ENCODE measurements at places on chromosomes 2 and 18.

DNA sequence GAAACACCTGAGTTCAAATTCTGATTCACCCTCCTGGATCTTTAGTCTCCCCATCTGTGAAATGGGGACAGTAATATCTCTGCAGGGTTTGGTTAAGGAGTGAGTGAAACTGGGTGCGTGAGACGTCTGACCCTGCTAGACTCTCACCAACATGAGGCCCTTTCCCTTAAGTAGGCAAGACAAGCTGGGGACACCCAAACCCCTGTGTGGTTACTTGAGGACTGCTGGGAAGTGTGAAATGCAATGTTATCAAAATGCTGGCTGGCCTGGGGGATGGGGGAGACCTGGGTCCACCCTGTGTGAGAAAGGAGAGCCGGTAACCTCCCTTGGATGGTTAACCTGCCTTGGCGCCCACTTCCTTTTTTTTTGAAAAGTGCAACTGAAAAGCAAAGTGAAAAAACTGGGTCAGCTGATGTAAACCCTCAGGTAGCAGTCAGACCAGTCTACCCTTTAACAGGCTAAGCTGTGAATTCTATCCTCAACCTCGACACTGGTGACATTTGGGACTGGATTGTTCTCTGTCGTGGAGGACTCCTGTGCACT, 82.3 kb downstream of the INPP5D start:
- DNase-seq = no peak

DNA sequence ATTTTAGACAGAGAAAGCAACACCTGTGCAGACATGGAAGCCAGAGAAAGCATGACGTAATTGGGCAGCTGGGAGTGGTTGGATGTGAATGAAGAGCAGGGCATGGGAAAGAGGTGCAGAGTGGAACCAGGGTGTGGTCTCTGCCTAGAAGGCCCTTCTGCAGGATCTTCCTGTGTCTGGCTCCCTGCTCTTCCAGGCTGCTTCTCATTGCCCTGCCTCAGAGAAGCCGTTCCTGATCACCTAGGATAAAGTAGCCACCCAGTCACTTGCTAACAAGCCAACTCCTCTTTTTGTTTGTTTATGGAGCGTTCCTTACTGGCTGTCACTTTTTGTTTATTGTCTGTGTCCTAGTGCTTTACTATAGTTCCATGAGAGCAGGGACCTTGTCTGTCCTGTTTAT, 28.5 kb downstream of the GALNT1 start:
- DNase-seq = no peak

DNA sequence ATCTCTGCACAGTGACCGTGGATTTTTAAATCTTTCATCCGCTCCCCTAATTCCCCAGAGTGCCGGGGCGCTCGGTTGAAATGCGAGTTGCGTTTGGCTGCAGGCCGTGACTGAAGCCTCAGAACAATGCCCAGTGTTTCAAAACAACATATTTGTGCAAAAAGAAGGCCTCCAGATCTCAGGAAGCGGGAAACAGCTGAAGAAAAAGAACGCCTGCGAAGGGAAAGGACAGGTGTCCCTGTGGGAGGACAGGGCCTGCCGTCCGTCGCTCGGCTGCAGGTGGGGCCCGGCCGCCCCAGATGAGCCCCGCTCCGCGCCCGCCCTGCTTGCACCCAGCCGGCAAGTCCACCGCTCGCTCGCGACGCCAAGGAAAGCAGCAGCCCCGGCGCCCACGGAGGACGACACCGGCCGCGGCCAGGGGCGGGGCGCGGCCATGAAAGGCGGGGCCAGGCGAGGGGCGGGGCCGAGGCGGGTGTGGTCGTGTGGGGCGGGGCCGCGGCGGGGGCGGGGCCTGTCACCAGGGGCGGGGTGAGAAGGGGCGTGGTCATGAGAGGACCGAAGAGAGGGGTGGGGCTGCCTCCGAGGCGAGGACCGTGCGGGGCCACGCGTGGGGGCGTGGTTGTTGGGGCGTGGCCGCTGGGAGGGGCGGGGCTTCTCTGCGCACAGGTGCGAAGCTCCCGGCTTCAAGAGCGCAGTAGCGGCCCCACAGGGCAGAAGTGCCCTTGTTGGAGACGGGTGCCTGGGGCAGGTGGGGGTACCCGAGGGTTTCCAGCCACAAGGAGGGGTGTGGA, 17.6 kb upstream of the BOK start:
- peak; percentile 47 for DNase-seq

- DNase-seq = no peak
These were observed 210.6 kb downstream of the BABAM2 start for GRCh38 chr2:28101123-28101522.

GRCh38 chr2:172065111-172065510, 20.2 kb upstream of the DLX1 start:
- no peak for DNase-seq

DNA sequence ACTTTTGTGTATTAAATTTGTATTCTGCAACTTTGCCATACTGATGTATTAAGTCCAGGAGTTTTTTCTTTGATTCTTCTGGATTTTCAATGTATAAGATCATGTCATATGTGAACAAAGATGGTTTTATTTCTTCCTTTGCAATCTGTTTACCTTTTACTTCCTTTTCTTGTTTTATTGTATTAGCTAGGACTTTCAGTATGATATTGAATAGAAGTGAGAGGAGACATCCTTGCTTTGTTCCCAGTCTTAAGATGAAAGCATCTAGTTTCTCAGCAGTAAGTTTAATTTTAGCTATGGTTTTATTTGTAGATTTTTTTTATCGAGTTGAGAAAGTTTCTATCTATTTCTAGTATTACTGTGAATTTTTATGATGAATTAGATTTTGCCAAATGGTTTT, 25.5 kb downstream of the VRK2 start:
- no peak for DNase-seq

GRCh38 chr2:215363039-215363438, 51.2 kb downstream of the ATIC start:
- DNase-seq = no peak

GRCh38 chr2:224711859-224712665, 4.1 kb downstream of the CCDC195 start:
- no peak for DNase-seq

GRCh38 chr18:49510393-49511115, 23.5 kb upstream of the C18orf32 start:
- DNase-seq = no peak

DNA sequence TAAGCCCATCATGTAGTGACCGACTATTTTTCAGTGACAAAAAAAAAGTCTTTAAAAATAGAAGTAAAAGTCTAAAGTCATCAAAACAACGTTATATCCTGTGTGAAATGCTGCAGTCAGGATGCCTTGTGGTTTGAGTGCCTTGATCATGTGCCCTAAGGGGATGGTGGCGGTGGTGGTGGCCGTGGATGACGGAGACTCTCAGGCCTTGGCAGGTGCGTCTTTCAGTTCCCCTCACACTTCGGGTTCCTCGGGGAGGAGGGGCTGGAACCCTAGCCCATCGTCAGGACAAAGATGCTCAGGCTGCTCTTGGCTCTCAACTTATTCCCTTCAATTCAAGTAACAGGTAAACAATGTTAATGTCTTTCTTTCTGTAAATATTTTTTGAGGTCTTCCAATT, at the start of gene CD28:
CD28 (plus strand) TSS at position 237 of the 400 bp plus-strand sequence; CDS start at position 295, 58 bp downstream.
- DNase-seq = no peak

GRCh38 chr2:88545118-88545517, 82.1 kb downstream of the EIF2AK3 start:
- DNase-seq = no peak

DNA sequence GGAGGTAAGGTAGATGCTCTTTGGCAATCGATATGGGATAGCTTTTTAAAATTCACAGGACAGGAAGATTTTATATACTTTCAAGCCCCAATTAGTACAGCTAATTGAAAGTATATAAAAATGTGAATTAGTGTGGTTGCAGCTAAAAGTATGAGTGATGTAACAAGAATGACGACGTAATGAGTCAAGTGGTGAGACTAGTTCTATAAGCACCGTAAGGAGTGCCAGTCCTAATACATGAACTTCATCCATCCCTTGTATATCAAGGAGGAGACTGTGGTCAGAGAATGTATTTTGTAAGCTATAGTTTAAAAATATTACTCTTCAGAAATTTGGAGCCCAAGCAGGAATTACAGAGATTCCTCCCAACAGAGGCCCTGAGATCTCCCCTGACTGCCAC, 25.8 kb downstream of the DNAJC27 start:
- DNase-seq = no peak

DNA sequence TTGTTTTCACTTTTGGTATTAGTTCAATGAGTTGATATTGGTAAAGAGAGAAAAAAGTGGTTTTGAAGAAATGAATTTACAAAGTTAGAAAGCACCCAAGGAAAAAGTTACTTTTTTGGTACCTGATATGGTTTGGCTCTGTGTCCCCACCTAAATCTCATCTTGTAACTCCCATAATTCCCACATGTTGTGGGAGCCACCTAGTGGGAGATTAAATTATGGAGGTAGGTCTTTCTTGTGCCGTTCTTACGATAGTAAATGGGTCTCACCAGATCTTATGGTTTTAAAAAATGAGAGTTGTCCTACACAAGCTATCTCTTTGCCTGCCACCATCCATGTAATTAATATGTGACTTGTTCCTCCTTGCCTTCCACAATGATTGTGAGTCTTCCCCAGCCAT, 965.6 kb upstream of the NRXN1 start:
- no peak for DNase-seq

GRCh38 chr18:79518683-79519128, 123.0 kb downstream of the NFATC1 start:
- no peak for DNase-seq

GRCh38 chr2:195842932-195843331, 185.9 kb downstream of the SLC39A10 start:
- no peak for DNase-seq

- no peak for DNase-seq
These were observed 57.3 kb upstream of the FAM117B start for GRCh38 chr2:202577250-202578183.

- no peak for DNase-seq
These were observed 21.0 kb downstream of the INPP4A start for GRCh38 chr2:98465456-98466226.

GRCh38 chr2:151264157-151264825, 2.6 kb upstream of the RBM43 start:
- DNase-seq = no peak

- no peak for DNase-seq
These were observed 450.6 kb upstream of the ST6GAL2 start for GRCh38 chr2:107336526-107336925.

- DNase-seq = no peak
These were observed 286.6 kb downstream of the RIT2 start for GRCh38 chr18:42828881-42829280.

DNA sequence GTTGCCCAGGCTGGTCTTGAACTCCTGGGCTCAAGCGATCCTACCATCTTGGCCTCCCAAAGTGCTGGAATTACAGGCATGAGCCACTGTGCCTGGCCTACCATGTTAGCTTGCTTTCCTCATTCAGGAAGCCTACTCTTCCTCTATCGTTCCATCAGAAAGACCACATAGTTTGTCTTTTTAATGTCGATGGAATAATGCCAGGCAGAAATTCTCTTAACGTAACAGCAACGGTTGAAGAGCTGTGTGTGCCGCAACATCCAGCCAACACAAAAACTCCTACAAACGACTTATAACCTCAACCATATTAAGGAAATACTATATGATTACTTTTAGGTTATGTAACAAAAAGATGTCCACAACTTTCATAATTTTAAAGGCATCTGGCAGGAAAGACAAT, 10.5 kb downstream of the ITGB1BP1 start:
- no peak for DNase-seq

DNA sequence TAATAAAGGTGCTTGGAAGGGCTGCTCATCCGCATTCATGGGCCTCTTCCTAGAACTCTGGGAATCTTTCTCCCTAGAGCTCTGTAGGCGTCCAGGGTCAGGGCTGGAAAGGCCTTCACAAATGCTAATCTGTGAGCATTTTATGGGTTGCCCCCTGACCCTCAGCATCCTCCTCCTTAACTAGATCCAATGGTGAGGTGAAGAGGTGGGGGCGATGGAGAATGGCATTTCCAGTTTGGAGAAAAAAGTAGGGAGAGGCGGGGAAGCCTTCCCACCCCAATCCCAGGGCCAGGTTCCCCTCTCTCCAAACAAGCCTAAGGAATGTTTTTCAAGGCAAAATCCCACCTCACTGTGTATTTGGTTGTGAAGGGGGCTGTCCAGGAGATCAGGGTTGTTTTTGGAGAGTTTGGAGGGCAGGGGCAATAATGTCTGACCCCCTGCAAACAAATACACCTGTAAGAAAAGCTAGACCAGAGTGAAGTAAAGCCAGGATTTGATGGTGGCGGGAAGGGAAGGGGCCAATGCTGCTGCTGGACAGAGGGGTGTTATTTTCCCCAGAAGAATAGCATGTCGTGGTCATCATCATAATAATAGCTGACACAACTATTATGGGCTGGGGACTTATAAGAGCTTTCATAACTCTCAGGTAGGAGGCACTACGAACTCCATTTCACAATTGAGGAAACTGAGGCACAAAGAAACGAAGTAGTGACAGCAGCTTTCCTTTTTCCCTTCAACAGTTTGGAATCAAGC, 1.4 kb upstream of the MYCN start:
- peak; percentile 98 for DNase-seq

GRCh38 chr2:77095096-77095495, 427.1 kb downstream of the LRRTM4 start:
- no peak for DNase-seq
